Breast epithelium (tissue), 4 donors: ENCODE measurements at places on chromosomes 16 and 17. TPM values are rescaled to one million over a fixed set of nuclear protein-coding genes. Genes with fewer than 3 reads are reported as not detected.

DNA sequence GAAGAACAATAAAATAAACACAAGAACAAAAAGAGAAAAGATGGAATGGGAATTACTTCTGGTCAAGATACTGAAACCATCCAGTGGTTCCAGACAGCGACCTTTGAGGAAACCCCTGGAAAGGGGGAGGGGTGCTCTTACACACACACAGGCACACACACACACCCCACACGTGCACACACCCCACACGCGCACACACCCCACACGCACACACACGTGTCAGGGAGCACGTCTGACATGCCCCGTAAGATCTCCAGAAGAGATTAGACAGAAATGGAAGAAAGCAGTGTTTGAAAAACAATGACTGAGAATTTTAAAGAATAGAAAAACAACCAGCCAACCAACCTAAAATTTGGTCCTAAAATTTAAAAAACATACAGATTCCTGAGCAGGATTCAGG lies 45.3 kb upstream of the FASN start:
- no peak for DNase-seq

DNA sequence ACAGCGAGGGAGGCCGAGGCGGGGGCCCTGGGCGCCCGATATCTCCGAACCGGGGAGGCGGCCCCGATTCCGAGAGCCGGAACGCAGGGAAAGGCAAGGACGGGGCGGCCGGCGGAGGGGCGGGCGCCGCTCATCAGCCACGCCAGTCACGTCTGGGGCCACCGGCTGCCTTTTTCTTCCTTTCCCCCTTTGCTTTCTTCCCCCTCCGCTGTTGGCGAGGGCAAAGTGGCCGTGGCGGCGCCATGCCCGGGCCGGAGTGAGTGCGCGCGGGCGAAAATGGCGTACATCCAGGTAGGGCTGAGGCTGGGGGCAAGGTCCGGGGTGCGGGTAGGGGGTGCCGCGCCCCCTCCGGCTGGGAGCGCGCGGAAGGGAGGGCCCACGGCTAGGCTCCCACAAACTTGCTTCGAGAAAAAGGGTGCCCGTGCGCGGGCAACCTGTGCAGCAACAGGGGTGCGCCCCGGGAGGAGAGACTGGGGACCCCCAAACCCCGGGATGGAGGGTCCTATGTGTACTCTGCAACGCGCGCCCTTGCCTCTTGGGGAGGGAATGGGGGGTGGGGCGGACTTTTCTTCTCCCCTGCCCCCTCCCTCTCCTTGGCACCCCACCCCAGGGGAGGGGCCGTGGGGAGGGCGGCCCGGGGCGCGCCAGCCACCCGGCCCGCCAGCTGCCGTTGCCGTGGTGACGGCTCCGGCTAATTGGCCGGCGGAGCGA lies 486 bp downstream of the SYT17 start:
- no peak for DNase-seq

DNA sequence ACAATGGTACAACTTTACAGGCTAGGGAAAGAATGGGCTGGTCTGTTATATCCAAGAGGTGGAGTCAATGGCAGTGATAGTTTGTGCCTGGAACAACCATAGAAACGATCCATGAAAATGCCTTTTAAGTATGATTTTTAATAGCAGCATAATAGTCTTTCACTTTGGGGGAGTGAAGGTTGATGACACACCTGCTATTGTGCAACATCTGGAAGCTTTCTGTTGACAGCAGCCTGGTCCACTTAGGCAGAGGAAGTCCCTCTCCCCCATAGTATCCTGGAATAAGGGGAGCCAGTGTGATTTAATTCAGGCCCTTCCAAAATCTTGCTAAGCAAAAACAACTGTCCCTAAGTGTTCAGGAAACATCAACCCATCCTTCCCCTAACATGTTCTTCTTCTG lies 56.3 kb upstream of the HS3ST4 start:
- no peak for DNase-seq

- no peak for DNase-seq
Observed at GRCh38 chr17:31533546-31534155, 142.2 kb downstream of the RAB11FIP4 start.

- DNase-seq: no peak
Observed at GRCh38 chr17:80637048-80637781, 92.6 kb downstream of the RPTOR start.

DNA sequence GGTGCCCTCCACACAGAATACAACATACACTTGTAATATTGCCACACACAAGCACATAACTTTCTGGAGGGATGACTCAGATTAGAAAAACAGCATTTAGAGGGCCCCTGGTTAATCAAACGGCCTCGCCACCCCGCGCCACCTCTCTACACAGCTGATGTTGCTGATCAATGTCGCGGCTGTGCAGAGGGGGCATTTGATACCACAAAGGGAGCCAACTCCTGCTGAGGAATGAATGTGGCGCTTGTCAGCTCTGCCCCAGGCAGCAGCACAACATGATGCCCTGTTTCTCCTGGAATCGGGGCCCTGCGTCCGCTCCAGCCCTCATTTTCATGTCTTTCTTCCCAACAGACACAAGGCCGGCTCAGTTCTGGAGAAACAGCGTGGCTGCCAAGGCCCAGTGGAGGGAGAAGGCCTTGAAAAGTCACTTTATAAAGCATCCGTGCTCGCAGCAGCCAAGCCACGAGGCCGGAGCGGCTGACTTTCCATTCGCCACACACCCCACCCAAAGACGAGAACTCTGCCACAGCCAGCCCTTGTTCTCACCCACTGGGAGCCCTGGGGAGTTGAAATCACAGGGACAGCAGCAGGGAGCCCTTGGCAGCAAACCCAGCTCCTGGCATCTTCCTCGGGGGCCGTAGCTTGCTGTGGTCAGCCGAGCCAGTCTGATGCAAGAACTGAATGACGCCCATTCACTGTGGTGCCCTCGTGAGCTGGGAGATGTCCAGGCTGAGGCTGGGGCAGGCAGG lies 65.6 kb downstream of the XYLT1 start:
- DNase-seq: no peak

DNA sequence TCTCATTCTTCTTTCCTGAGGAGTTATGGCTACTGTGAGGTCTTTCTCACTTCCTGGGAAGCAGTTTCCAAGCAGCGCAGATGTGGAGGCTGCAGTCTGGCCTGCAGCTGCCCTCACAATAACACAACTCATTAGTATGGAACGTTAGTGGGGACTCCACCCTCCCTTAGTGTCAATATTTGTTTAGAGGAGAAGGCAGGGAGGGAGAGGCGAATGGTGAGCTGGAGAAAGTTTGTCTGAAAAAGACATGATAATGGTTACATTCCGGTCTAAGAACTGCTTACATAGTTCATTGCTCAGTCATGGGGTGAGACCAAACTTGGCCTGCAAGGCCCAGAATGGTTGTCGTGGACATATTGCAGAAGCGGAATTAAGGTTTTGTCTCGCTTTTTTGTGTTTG lies 170.2 kb downstream of the HS3ST3B1 start:
- DNase-seq: no peak

DNA sequence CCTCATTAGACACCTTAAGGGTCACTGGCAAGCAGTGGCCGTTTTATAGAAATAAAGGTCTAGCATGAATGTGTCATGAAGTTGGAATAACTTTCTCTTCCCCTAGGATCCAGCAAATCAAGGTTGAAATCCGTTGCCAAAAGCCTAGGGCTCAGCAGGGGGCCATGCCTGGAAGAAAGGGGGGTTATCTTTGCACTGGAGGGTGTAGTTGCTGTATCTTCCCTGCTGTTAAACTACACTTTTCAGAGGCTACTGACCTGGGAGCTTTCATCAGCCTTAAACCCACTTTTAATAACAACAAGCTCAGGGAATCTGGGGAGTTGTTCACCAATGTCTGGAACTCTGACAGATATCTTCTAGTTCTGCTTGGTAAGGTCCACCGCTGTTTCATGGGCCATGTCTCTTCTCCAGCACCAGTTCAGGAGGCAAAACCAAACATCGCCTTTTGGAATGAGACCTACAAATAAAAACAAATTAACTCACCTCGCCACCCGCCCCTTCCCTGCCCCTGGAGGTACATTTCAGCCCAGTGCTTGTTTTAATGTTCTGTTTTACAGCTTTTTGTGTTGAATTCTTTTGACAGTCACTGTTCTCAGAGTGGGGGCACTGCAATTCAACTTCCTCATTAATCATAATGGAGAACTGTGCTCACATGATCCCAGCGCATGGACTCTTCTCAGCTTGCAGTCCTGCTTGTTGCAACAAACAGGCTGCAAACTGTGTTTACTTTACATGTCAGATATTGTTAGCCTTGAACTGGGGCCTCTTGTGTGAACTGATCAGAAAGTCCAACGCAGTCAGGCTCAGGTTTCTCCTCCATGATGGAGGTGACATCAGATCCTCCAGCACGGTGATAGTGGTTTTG lies 508.7 kb downstream of the KCNJ2 start:
- DNase-seq: no peak

- DNase-seq: no peak
Observed at GRCh38 chr16:80299416-80299815, 241.4 kb upstream of the DYNLRB2 start.

- DNase-seq: no peak
Observed at GRCh38 chr16:83159049-83159448, 532.3 kb downstream of the CDH13 start.

- no peak for DNase-seq
Observed at GRCh38 chr17:2435181-2435741, 34.4 kb upstream of the MNT start.

GRCh38 chr17:44830359-44831288 lies 537 bp upstream of the GJC1 start:
- DNase-seq: no peak

GRCh38 chr17:62652251-62653001 lies 25.0 kb downstream of the MRC2 start:
- peak; percentile 65 for DNase-seq

DNA sequence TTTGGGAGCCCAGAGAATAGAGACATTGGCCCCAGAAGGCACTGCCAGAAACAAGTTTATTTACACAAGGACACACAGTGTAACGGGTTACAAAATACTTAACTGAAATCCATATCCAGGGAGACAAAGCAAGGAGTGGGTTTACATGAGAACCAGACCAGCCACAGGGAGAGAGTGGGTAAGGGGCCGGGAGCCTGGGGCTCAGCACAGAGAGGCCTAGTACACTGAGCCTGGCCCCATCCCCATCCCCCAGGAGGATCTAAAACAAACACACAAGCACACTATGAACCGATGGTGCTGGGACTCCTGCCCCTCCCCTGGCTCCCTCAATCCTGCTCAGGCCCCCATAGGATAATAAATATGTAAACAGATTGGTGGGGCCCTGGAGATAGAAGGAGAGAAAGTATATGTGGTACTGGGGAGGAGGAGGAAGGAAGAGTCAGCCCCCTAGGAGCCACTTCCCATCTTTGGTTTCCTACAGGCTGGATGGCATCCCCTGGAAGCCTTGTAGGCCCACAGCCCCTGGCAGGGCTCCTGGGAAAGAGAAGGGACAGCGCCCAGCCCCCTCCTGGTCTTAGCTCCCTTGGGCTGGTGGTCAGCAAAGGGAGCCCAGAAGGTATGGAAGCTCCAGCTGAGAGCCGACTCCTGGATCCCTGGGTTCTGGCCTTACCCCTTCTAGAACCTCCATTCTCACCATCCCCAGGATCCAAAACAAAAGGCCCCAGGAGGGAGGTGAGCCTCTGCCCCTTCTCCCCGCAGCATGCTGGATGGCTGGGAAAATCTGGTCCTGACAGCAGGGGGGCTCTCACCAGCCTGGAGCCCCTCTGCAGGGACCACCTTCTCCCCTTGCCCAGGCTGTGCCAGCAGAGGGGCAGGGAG lies 6.4 kb downstream of the G6PC3 start:
- no peak for DNase-seq

The EVI2A gene
- total RNA-seq: 8.8 TPM

The KCNJ2 gene
- total RNA-seq: 8.8 TPM

The PLLP gene
- 7.9 TPM for total RNA-seq

The MSL1 gene
- 78.2 TPM for total RNA-seq

The STH gene
- total RNA-seq: not detected

The NEUROD2 gene
- total RNA-seq: not detected
